ENCODE measurements at places on chromosomes 4 and X. TPM values are rescaled to one million over a fixed set of nuclear protein-coding genes. Genes with fewer than 3 reads are reported as not detected.

- no peak for DNase-seq
Observed at GRCh38 chr4:47478804-47479203, 6.3 kb upstream of the ATP10D start.

GRCh38 chrX:87391742-87392141, 125.9 kb upstream of the KLHL4 start:
- no peak for DNase-seq

DNA sequence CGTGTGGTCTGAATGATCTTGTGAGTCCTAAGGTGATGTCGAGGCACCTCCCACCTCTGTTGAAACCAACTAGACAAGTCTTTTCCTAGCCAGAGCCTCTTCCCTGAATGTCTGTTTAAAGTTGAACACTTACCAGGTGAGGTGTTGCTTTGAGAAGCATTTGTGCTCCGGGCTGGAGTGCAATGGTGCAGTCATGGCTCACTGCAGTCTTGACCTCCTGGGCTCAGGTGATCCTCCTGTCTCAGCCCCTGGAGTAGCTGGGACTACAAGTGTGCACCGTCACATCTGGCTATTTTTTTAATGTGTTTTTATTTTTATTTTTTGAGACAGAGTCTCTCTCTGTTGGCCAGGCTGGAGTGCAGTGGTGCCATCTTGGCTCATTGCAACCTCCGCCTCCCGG, 18.1 kb downstream of the RNF4 start:
- DNase-seq: no peak

DNA sequence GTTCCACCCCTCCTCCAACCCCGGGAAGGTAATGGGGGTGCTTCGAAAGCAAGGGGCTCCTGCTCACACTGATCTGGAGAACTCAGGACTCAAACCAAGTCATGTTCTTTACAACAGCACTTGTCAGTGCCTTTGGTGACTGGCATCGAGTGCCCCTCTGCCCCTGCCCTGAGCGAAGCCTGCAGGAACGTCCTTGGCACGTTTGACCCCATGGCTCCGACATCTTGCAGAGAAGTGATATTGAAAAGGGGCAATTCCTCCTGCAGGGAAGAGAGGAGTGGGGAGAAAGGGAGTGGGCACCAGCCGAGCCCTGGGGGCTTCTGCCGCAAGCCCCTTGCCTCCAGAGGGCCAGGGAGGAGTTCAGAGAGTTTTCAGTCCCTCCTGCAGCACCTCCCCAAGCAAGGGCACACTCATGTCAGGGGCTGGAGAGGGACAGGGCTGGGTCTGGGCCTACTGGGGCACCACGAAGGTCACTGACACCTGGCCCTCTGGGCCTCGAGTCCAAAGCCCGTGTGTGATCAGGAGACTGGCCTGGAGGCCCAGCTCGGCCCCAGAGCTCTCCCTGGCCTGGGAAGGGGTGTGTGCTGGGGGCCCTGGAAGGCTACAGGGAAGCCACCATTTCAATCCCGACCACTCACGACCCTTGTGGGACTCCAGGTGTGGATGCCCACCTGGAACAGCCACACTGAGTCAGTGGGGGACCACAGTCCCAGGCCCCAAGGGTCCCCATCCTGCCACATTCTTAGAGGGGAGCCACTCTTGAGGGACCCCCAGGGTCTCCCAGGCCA, 94.9 kb upstream of the NKX1-1 start:
- no peak for DNase-seq

GRCh38 chrX:41604766-41605543, 83.8 kb upstream of the GPR34 start:
- no peak for DNase-seq

- peak; percentile 92 for DNase-seq
Observed at GRCh38 chrX:135003876-135004623, 13.3 kb downstream of the SMIM10 start.

GRCh38 chr4:36652857-36653256, 371.4 kb downstream of the DTHD1 start:
- no peak for DNase-seq

DNA sequence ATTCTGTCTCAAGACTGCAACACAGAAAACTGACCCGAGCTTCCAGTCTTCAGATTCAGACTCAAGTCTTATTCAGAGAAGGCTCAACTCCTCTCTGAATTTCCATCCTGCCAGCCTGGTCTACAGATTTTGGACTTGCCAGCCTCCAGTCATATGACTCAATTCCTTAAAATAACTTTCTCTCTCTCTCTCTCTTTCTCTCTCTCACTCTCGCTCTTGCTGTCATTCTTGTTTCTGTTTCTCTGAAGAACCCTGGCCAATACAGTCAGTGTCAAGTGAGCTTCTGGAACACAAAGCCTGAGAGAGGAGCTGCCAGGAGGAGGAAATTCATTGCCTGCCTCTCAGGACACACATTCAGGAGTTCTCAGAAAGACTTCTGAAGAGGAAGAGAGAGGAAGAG, 154.9 kb downstream of the PARM1 start:
- no peak for DNase-seq

GRCh38 chr4:62601737-62602136, 1401.6 kb downstream of the ADGRL3 start:
- DNase-seq: no peak

JAKMIP1 gene
- 0.21 TPM for total RNA-seq

NMU gene
- total RNA-seq: not detected

KLHL34 gene
- total RNA-seq: 1.6 TPM

- DNase-seq: no peak
Observed at GRCh38 chrX:47321823-47322371, 48.5 kb upstream of the ZNF157 start.

GRCh38 chr4:39170301-39170700, 12.0 kb upstream of the WDR19 start:
- no peak for DNase-seq

- no peak for DNase-seq
Observed at GRCh38 chrX:101484135-101484534, 1.1 kb upstream of the ARMCX4 start.

MAP7D2 gene
- 0.60 TPM for total RNA-seq

RHOXF1 gene
- total RNA-seq: 0.29 TPM

CXorf49B gene
- not detected for total RNA-seq

SUV39H1 gene
- total RNA-seq: 3.8 TPM

TLL1 gene
- total RNA-seq: 2.4 TPM

DNA sequence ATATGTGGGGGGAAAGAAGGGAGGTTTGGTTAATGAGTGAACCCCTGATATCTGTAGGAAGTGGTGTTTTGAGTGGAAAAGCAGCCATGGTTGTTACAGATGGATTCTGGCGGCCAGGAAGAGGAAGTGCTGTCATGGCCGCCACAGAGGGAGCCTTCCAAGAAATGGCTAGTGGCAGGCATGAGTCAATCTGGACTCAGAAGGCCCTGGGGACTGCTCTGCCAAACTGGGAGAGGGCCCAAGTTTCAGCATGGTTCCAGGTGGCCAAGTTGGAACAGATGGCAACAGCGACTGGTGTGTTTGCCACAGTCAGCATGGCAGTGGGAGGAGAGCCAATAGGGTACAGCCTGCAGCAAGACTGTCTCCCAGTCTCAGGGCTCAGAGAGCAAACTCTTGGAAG, 32.5 kb downstream of the ETDB start:
- DNase-seq: no peak

GRCh38 chr4:105414316-105414715, 59.5 kb downstream of the PPA2 start:
- no peak for DNase-seq

SHROOM3 gene
- total RNA-seq: 6.0 TPM

XKRX gene
- not detected for total RNA-seq

DNA sequence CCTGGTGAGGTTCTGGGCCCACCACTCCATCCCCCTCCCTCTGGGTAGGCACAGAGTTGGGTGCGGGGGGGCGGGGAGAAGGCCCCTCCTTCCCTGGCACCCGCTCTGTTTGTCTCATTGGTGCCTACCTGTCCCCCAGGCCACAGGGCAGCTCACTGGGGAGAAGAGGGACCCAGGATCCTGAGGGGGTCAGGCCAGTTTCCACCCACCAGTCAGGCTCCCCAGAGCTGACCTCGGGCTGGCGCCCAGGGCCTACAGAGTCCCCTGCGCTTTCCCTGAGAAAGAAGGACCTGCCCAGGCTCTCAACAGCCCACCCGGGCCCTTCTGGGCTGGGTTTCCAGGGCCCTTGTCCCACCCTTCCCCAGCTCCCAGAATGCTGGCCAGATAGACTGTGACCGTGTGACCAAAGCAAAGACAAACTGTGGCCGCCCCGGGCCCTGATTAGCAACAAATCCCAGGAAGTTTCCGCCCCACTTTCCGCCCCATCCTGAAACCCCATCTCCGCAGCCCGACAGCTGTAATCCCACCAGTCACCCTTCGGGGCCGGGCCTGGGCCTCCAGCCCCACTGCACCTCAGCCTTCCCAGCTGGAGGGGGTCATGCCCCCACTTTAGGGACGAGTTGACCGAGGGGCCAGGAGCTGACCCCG, 33.8 kb upstream of the FGFR3 start:
- no peak for DNase-seq

FGB gene
- 0.21 TPM for total RNA-seq

DNA sequence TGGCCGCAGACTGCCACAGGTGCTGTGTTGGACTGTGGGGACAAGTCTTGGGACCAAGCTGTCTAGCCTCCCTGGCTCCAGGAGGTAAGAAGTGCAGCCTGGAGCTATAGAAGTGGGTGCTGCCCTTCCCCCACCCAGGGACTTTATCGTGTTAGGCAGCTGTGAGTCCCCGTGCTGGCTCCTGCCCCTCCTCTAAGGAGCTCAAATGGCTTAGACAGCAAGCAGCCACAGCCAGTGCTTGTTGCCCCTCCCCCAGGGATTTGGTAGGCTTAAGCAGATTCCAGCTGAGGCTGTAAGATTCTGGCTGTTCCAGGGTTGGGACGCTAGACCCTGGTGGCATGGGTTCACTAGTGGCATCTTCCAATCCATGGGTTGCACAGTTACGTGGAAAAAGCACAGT, 979.4 kb upstream of the PCDH10 start:
- DNase-seq: no peak

AKAP4 gene
- total RNA-seq: not detected

- no peak for DNase-seq
Observed at GRCh38 chr4:163611182-163611581, 116.7 kb downstream of the TMA16 start.

ARMCX5 gene
- 7.3 TPM for total RNA-seq

- no peak for DNase-seq
Observed at GRCh38 chrX:44742480-44743155, 101.2 kb upstream of the DUSP21 start.

Measured in left cardiac atrium (tissue), 4 donors.